ENCODE measurements at places on chromosomes 5 and 9. TPM values are rescaled to one million over a fixed set of nuclear protein-coding genes. Genes with fewer than 3 reads are reported as not detected.
A peak's percentile ranks its signal among the peaks of the same experiment; 100 is the strongest.

NTRK2 gene
- total RNA-seq: not detected

NEURL1B gene
- 4.7 TPM for total RNA-seq

SOHLH1 gene
- not detected for total RNA-seq

LTC4S gene
- total RNA-seq: 0.38 TPM

ISOC1 gene
- total RNA-seq: 9.9 TPM

DNA sequence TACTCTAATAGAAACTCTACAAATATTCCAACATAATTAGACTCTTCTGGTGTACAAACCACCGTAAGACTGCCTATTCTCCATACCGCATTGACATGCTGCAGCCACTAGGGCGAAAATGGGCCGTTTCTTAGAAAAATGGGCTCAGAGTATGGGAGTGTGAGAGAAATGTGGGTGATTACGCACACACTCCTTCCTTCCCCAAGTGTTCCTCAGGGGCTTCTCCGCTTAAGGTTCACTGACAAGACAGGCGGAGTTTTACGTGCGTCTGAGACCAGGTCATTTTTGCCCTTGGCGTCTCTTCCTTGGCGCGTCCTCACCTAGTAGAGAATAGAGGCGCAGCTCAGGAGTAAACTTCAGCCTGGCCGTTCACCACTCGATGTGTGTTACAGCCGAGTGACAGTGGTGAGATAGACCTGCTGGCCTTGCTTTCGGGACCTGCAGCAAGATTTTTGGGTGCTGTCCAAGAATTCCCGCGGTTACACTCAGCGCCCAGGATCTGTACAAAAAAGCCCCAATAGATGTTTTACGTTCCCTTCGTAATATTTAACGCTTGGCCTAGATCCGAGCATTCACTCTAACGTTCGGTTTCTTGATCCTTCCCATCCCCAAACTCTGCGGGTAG, 1.8 kb upstream of the NTRK2 start:
- peak; percentile 31 for DNase-seq

DNA sequence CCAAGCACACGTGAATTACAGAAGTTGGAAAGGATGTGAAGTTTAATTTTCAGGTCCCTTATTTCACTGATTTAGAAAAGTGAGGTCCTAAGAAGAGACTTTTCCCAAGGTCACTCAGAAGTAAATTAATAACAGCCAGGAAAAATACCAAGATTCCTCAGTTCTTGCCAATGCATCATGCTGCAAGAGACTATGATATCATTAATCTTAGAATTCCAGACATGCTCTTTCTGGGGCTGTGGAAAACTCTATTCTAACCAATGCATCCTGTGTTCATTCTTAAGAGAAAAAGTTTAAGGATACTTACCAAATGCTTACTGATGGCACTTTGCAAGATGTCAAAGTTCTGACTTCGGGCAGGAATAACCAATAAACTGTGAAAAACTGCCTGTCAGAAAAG, 42.8 kb downstream of the TEX10 start:
- no peak for DNase-seq

DNA sequence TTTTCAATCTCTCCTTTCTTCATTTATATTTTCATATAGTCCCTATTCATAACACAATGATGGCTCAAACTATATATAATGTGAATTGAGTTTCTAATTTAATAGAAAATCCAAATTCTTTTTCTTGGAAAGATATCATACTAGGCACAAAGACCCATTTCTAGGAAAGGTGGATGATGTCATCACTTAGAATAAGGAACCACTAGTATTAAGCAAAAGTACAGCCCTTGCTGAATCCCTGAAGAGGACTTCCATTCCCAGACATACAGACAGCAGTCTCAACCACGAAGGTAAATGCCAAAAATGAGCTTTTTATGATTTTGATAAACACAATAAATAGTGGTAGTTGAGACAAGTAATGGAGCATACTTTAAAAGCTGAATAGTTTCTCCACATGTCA, 210.0 kb downstream of the FBN2 start:
- no peak for DNase-seq

DNA sequence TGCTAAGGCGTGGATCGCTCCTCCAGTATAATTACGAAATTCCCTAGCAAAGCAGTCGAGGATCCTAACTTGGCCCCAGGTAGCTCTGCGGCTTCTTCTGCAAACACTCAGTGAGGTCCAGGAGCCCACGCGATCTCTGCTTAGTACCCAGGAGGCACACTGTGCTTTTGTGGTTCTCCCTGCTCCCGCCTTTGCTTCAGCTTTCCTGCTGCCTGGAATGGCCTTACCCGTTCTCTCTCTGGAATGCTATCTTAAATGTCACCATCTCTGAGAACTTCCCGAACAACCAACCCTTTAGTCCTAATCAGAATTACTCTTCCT, 639 bp downstream of the INVS start:
- no peak for DNase-seq

DNA sequence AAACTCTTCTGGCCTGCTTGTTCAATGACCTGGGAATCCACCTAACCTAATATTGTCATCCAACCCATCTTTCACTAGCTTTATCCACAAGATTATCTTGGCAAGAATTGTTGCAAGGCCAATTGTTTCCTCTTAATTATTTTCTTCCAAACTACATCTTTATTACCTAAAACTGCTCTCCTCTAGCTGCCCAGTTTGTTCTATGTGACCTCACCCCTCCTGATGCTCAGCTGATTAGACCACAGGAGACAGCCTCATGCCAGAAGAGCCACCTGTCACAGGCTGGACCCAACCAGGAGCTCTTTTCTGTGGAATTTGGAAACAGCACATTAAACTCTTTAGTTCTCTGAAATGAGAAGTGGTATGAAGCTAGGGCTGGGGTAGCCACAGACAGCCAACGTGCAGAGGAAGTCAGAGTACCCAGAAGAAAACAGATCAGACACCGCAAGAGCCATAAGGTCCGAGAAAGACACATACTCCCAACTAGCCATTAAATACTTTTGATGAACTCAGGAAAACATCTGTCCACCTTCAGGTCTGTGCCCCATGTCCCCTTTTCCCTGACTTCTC, 12.0 kb downstream of the SAXO1 start:
- no peak for DNase-seq

GRCh38 chr5:142046191-142046590, 33.4 kb upstream of the GNPDA1 start:
- no peak for DNase-seq

GRCh38 chr9:137971477-137972138, 94.0 kb downstream of the CACNA1B start:
- no peak for DNase-seq

DNA sequence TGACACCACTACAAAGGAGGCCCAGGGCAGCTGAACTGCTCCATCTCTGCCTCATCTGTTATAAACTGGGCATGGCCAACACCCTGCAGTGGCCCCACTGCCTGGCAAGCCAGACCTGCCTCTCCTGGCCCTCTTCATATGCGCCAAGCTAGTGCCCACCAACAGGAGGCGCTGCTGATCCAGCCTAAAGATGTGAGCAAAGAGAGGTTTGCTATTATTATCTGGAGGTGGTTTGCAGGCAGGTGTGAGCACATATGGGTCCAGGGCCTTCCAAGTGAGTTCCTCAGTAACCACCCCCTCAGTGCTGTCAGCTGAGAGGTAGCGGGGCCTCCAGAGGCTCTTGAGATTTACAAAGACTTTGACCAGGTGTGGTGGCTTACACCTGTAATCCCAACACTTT, 232.2 kb downstream of the SYK start:
- no peak for DNase-seq

DNA sequence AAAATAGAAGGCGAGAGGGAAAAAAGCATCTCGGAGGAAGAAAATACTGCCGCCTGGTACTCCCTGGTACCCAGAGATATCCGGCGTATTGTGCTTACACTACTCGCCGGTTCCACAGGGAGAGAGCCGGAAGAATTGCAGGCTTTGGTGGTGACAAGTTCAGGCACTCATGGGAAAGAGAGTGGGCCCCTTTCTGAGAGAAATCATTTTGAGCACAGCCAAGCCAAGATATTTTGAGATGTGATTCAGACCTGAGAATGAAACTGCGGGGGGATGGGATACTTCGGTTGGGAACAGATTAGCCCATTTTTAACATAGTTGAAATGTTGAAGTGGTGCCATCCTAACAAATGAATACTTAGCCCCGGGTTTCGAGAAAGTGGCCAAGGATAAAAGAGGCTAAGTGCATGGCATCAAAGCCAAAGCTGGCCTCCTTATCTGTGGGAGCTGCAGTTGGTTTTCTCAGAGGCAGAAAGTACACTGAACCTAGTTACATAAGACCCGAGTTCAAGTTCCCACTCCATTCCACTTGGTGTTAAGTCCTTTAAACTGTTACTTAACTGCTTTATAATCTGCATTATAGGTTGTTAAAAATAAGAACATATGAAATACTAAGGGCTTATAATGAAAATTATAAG, 62.7 kb downstream of the SLC1A3 start:
- DNase-seq: no peak

DNA sequence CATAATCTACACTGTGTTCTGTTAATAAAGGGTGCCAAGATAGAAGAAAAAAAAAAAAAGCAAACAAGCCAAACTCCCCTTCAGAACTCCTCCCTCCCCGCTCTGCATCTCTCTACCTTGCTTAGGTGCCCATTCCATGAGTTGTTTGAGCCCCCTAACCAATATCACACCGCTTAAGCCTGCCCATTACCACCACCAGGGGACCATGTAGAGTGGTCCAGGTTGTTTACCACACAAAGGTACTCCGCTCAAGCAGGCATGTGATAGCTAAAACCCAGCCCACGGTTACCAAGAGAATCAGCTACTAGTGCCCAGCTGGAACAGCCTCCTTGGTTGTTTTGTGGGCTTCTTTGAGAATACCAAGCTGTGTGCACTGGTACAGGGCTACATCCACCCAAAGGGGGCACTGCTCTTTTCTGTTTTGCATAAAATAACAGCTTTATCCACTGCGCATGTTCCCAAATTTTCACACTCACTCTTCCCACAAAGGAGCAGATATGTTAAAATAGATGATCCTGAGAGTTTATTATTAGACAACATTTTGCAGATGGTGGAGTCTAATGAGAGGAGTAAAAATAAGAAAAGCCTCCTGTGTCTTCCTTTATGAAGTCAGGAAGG, 304.1 kb downstream of the DEPDC1B start:
- no peak for DNase-seq

DNA sequence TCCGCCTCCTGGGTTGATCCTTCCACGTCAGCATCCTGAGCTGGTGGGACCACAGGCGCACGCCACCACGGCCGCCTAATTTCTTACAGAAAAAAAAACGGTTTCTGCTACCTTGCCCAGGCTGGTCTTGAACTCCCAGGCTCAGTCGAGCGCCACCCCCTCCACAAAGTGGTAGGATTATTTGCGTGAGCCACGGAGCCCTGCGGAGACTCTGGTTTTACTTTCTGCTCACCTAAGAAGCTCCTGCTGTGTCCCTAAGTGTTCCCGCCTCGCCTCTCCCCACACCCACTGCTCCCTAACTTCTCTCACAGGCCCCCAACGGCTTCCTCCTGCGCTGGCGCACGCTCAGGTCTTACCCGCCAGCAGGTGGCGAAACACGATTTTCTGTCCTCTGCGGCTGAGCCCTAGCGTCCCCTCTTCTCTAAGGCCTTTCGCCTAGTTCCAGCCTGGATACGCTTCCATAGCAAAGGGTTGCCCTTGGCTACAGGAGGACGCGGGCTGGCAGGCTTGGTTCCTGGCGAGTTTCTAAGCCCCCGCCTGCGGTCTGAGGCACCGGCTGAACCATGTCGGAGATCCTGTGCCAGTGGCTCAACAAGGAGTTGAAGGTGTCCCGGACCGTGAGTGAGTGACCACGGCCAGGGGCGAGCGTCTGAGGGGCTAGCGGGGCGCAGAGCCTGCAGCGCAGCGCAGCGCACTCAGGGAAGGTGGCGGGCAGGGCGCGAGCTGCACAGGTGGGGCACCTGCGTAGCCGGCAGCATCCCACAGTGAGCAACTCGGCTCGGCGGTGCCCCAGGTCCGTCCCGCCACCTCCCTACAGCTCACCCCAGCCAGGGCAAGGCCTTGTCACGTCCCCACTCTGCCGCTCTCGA, at the start of gene SPEF2:
Gene SPEF2, plus strand, starts transcription at position 429 of the 869 bp plus-strand sequence. Its CDS starts 135 bp downstream, at position 564.
- peak; percentile 79 for DNase-seq

GRCh38 chr9:68970151-68970550, 43.8 kb downstream of the PRKACG start:
- no peak for DNase-seq

DNA sequence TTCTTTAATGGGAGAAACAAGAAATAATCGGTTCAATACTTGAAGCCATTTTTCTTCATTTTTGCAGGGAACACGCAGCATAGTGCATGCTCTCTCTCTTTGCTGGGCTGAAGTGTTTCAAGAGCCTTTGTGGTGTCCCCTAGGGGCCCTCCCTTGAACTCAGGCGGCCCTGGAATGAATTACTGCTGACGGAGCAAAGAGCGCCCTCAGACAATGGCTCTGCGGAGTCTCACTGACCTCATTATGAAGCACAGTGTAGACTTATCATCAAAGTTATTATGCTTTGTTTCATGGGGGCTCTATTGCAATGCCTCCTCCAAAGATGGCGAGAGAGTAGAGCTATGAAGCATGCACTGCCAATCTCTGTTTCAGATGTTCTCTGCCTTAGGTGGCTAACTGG, 64.8 kb upstream of the ADCY2 start:
- no peak for DNase-seq

DNA sequence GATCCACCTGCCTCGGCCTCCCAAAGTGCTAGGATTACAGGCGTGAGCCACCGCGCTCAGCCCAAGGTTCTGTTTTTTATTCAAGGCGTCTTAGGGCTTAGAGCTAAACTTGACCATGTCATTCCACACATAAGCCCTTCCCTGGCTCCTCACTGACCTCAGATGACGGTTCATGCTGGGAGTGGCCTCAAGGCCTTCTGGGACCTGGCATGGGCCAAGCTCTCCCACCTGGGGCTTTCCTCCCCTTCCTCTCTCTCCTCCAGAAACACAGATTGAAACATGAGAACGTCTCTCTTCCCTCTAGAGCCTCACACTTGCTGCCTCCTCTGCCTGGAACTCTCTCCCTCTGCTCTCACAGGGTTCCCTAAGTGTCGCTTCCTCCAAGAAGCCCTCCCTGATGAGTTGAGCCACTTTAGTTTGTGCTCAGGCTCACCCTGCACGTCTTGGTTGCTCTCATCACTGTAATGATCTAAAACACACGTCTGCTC, 155.6 kb upstream of the IER5L start:
- DNase-seq: no peak

DNA sequence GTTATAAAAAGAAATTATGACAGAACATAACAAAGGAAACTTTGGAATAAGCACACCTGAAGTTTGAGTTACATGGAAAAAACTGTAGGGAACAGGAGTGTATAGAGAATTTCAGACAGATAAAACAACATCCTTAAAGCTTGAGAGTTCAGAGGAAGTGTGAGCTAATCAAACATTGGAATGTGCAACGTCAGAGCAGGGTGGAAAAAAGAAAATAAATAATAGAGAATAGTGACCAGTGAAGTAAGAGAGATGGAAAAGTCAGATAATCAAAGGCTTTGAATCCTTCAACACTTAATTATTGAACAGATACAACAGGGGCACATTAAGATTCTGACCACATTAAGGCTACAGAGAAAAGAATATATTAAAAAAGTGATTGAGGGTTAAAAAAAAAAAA, 128.5 kb upstream of the CDH10 start:
- DNase-seq: no peak

- DNase-seq: no peak
Measured at GRCh38 chr5:72383726-72384125, 63.6 kb downstream of the PTCD2 start.

DNA sequence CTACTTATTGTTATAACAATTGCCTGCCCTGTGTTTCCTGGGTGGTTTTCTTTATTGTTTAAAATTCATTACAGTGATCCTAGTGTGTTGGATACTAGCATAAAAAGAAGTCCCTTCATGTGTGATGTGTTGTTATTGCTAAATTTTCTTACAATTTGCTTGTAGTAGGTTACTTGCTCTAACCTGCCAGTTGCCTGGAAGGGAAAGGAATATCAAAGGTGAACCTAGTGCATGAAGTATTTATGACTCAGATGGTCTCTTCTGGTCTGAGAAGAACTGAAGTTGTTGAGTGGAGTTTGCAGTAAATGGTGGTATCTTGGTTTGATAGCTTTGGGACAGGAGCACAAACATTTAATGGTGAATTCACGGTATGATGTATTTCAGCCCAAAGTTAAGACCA, 58.0 kb downstream of the SH3GL2 start:
- peak; percentile 49 for DNase-seq
